ENCODE measurements at places on chromosomes 6 and 20.
A peak's percentile ranks its signal among the peaks of the same experiment; 100 is the strongest.

DNA sequence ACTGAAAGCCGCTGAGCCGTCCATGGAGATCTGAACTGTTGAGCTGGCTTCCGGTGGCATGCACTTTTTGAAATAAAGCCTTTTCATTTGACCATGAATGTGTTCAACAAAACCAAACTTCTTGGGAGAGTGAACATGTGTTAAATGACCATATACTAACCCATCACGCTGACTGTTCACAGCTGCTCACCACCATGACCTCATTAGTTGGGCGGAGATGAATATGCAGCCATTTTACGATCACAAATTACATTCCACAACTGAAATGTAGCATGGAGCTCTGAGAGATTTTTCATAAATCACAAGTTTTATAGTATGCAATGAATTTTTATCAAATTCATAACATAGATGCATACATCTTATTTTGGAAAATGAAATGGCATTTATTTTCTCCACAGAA is 4.2 kb downstream of the RAMACL start:
- peak; percentile 77 for DNase-seq

DNA sequence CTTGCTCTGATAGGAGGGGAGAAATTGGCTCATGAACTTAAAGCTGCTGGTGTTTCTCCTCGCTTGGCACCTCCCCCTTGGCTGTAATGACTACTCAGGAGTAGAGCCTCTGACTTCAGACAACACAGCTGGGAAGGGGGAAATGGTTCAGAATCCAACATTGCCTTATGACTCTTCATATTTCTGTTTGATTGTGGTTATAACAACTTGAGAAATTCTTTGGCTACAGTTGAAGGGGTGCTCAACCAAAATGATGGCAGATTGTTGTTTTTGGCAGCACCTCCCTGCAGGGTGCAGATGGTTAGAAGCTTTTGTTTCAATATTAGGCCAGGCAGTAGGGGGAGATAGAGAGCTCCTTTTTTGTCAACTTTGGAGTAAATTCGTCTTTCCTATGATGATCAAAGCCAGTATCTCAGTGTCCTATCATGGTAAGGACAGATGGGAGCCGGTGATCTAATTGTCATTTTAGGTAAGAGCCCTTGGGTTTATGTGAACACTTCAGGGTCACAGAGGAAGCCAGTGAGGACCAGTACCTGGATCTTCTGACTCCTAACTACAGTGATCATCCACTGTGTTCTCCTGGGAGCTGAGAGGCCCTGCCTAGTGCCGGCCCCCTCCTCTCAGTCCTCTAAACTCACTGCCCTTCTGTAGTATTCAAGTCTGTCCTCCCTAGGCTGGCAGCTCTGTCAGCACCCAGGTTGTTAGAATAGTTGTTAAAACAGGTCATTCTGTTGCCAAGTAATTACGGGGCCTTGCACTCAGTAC is 39.9 kb downstream of the RPRD1B start:
- peak; percentile 95 for DNase-seq

DNA sequence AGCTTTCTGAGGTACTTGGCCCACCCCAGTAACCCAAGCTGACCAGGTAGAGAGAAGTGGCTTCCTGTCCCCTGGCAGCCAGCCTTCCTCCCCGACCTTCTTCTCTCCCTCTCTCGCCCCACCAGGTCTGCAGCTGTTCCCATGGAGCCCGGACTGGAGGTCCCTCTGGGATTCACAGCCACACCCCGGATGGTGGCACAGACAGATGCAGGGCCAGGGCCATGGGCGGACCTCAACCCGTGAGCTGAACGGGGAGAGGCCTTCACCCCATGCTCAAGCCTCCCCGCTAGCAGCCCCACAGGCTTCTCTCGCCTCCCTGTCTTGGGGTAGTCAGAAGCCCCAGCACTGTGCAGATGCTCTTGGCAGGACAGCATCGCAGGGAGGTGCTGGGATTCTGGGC is 41.3 kb downstream of the CPXM1 start:
- no peak for DNase-seq

DNA sequence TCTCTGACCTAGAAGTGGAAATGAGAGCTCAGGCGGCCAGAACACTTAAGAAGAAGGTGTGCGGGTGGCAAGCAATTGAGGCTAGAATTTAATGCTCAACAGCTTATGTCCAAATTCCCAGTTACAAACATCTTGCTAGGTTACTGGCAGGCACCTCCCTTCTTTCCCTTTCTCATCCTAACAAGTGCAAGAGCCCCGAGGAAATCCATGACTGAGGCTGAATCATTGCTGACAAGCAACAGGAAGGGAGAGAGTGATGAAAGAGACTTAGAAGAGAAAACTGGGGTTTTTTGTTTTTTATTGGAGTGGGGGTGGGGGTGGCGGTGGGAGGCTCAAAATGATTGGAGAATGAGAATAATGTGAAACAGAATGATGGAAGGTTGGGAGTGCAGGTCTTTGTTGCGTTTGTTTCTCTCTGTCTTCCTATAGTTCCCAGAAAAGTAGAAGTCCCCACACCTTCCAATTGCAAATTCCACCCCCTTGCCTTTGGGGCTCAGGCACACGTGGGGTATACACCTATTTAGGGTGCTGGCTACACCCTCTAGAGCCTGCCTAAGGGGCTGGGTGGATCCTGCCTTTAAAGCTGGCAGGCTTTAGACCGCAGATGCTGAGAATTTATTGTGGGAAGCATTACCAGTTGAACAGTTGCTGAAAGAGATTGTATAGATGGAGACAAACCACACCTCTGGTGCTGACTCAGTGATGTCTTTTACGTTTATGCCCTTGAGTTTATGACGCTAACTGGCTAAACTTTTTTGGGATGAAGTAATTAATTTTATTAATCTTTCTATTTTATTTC is 1.4 kb downstream of the FAM83B start:
- DNase-seq = peak; percentile 50

DNA sequence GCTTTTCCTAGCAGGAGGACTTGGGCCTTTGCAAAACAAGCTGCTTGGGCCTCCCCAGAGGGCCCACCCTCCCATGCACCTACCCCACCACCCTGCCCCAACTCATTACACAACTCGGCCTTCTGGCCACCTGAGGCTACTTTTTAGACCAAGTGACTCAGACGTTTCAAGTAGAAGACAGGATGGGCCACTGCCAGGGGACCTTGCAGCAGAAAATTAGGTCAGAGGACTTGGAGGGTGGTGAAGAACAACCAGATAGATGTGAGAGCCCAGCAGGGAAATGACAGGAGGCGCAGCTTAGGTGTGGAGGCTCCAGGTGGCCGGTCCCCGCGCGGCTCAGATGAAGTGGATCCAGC is 1.4 kb downstream of the PPP1R3D start:
- peak; percentile 16 for DNase-seq

DNA sequence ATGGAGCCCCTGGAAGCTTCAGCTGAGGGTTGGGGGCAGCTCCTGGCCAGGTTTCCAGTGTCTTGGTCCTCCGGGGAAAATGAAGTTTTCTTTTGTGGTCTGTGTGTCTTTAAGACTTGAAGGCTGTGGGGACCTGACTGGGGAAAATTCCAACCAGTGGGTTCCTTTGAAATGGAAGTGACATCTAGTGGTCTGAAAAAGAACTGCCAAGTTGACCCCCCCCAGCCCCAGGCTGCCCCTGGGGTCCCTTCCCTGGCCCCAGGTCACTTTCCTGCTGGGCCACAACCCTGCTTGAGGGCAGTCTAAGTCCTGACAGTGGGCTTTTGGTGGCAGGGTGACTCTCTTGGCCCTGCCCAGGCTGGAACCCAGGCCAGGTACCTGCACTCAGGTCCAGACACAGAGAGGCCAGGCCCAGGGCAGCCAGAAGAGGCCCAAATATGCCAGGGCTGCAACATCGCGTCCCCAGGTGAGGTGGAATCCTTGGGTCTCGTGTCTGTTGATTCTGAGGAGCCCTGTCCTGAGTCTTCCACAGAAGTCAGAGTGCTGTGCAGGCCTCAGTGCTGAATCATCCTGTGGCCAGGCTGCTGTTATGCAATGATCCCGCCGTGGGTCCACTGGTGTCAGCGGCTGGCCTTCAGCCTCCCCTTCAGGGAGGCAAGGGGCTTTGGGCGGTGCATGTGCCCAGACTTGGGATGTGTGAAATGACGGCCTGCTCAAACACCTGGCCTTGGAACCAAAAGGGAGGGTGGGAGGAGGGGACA is 68.4 kb downstream of the VEGFA start:
- peak; percentile 83 for DNase-seq

DNA sequence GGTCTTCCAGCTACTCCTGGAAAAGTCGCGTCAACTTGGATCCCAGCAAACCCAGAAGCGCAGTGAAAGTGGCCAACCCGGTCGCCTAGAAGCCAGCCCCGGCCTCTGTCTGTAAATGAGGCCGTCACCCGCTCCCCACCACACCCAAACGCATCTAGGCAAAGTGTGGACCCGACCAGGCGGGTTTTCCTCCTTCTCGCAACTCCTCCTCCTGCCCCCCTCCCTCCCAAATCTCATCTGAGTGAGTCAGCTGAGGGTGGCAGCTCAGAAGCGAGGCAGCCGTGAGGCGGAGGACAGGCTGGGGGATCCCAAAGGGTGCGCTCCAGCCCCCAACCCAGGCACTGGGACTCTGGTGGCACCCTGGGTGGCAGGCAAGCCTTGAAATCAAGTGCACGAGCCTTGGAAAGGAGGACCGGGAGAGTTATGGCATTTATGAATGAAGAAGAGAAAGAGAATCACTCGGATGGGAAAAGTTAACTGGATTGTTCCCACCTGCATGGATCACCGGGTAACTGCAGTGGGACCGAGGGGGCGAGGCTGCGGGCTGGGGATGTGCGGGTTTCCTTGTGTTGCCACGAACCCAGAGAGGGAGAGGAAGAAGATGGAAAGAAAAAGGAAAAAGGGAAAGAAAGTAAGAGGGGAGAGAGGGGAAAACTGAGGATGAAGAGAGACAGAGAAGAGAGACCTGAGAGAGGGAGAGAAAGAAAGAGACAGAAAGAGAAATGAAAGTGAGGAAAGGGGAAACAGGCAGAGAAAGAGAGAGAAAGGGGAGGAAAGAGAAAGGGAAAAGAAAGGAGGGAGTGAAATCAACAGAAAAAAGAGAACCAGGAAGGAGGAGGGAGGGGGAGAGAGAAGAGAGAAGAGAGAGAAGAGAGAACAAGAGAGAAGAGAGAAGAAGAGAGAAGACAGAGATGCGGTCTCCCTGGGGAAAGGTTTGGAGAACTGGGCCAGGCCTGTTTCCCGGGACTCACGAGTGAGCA is at the start of gene APCDD1L:
Gene APCDD1L (minus strand): TSS at position 167 of the 980 bp plus-strand sequence. CDS start 692 bp downstream, outside the sequence.
- DNase-seq = peak; percentile 62

GRCh38 chr6:36724514-36725390 is 27.1 kb downstream of the RAB44 start:
- peak; percentile 58 for DNase-seq

DNA sequence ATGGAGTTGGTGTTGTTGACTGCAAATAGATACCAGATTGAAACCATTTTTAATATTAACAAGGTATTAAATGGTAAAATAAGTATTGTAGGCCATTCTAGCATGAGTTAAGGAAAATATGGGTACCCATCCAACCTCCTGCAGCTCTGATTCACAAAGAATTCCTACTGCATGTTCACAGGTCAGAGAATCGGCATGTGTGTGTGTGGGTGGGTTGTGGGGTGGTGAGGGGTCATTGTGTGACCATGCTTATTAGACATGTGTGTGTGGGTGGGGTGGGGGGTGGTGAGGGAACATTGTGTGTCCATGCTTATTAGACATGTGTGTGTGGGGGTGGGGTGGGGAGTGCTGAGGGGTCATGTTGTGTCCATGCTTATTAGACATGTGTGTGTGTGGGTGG is 3.2 kb downstream of the IYD start:
- no peak for DNase-seq

GRCh38 chr20:39941245-39941644 is 747.8 kb downstream of the MAFB start:
- no peak for DNase-seq

GRCh38 chr6:71886184-71887005 is at the start of gene RIMS1:
Gene RIMS1 (plus strand): TSS chr6:71886550. CDS start chr6:71887024, 474 bp downstream.
- peak; percentile 22 for DNase-seq

GRCh38 chr20:24277196-24277595 is 192.2 kb upstream of the SYNDIG1 start:
- no peak for DNase-seq

DNA sequence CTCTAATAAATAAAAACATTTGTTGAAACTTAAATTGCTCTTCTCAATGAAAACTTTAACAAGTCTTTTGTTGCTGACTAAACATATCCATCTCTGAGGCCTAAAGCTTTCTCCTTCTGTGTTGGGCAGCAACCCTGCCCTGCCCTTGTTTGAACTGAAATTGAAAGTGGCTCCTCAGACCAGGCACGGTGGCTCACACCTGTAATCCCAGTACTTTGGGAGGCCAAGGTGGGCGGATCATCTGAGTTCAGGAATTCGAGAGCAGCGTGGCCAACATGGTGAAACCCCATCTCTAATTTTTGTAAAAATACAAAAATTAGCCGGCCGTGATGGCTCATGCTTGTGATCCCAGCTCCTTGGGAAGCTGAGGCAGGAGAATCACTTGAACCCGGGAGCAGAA is 29.2 kb upstream of the GNRH2 start:
- no peak for DNase-seq

GRCh38 chr6:160421854-160422253 is 73.7 kb downstream of the SLC22A3 start:
- DNase-seq = peak; percentile 24

DNA sequence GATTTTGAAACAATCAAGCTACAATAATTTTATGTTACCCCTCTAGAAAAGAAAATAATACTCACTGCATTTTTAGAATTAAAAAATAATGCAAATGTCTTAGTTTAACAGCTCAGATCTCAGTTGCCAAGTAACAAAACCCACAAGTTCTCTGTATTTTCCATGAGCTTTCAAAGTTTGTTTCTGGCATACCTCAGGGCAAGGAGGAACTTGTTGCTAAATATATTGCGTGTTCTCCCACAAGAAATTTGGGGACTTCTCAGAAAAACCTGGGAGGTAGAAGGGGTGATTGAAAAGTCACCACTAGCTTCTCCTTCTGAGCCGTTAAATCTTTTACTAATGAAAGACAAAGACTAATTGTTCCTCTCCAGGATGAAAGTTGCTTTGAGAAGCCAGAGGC is 236.8 kb upstream of the MARCKS start:
- DNase-seq = no peak

DNA sequence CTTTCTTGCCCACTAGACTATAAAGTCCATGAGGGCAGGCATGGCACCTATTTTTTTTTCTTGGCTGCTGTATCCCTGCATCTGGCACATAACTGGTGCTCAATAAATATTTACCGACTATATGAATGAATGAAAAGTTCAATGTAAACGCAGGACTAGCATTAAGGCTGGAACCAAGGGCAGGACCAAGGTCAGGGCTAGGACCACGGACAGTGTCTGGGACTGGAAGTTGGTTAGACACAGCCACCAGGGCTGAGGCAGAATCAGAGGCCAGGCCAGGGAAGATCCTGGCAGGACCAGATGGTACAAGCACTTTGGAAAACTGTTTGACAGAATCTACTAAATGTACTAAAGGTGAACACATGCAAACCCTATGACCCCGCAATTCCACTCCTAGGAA is 3.7 kb downstream of the TNXB start:
- no peak for DNase-seq

DNA sequence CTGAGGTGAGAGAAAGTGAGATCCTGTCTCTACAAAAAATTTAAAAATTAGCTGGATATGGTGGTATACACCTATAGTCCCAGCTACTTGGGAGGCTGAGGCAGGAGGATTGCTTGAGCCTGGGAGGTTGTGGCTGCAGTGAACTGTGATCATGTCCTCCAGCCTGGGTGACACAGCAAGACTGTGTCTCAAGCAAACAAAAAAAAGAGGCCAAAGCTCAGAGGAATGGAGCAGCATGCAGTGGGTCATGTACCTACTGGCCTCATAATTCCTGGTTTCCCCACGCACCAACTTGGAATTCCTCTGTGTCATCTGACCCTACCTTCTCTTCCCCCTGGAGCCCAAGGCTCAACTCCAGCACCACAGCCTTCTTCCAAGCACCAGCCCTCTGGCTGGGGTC is 15.1 kb upstream of the PLEKHG1 start:
- no peak for DNase-seq

- DNase-seq = peak; percentile 22
Measured at GRCh38 chr6:105793130-105793529, 293.0 kb upstream of the PRDM1 start.

GRCh38 chr20:48626938-48627736 is 200.7 kb downstream of the PREX1 start:
- no peak for DNase-seq

All from fibroblast of upper back skin (primary cell).